Left cardiac atrium (tissue), 4 donors: ENCODE measurements at places on chromosomes 1 and 21. TPM values are rescaled to one million over a fixed set of nuclear protein-coding genes. Genes with fewer than 3 reads are reported as not detected.

- no peak for DNase-seq
These were observed 4.1 kb downstream of the RGS18 start for GRCh38 chr1:192162376-192162775.

GRCh38 chr1:220999872-221000863, 120.9 kb downstream of the HLX start:
- no peak for DNase-seq

DNA sequence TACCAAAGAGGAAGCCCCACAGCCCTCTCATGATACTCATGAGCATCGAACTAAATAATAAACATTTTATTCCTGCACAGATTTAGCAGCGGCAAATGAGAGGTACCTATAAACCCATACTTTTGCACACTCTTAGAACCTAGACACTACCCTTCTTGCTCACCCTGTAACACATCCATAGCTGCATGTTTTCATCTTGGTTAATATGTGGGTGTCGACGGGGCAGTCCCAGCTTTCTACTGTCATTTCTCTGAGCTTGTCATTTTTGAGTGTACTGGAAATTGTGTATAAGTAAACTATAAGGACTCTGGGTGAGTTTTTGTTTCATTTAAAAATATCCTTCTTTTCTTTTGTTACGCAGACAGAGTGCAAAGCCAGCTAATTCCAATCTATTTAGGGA, 25.5 kb downstream of the OVGP1 start:
- no peak for DNase-seq

DNA sequence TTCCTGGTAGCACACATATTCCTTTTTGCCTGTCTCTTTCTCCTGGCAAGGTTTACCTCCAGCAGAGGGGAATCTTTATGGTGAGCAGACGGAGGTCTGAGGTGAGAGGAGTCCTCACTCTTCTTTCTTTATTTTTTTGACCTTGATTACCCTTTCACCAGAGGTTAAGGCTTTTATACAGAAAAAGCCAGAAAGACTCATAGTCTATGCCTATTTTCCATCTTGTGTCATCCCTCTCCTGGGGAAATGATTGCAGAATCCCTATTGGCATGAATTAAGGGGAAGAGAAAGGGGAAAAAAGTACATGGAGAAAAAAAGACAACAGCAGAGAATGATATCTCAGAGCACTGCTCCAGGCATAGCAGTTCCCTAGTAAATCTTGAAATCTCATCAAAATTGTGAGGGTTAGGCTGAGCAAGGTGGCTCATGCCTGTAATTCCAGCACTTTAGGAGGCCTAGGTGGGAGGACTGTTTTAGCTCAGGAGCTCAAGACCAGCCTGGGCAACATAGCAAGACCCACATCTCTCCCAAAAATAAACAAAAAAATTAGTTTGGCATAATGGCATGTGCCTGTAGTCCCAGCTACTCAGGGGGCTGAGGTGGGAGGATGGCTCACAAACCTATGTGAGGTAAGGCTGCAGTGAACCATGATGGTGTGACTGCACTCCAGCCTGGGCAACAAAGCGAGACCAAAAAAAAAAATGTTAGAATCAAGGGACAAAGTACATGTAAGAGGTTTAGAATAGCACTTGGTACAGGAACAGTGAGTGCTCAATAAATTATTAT, 1.2 kb upstream of the XPR1 start:
- no peak for DNase-seq

- DNase-seq, result no peak
These were observed 42.0 kb downstream of the ADSS2 start for GRCh38 chr1:244409701-244410100.

DNA sequence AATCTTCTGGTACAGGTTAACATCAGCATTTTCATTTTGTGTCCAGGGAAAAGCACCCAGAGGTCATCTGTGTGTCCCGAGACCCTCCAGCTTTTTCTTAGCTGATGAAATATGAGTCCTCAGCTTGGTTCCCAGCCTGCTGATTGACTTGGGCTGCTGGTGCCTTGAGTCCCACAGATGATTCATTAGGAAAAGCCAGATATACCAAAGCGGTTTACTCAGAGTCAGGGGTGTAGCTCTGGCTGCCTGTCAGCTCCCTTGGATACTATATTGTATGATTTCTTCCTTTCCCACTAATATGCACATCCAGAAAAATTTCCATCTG, 43.7 kb upstream of the MAB21L3 start:
- DNase-seq, result peak; percentile 39

The MIA3 gene
- 55.8 TPM for total RNA-seq

The DMRTA2 gene
- total RNA-seq, result not detected

The HEYL gene
- total RNA-seq, result 19.1 TPM

The SLAMF1 gene
- 0.94 TPM for total RNA-seq

The FAM72D gene
- total RNA-seq, result 0.09 TPM
